Renal pelvis (tissue), 12 donors: ENCODE measurements at places on chromosomes 5 and 9. TPM values are rescaled to one million over a fixed set of nuclear protein-coding genes. Genes with fewer than 3 reads are reported as not detected.

DNA sequence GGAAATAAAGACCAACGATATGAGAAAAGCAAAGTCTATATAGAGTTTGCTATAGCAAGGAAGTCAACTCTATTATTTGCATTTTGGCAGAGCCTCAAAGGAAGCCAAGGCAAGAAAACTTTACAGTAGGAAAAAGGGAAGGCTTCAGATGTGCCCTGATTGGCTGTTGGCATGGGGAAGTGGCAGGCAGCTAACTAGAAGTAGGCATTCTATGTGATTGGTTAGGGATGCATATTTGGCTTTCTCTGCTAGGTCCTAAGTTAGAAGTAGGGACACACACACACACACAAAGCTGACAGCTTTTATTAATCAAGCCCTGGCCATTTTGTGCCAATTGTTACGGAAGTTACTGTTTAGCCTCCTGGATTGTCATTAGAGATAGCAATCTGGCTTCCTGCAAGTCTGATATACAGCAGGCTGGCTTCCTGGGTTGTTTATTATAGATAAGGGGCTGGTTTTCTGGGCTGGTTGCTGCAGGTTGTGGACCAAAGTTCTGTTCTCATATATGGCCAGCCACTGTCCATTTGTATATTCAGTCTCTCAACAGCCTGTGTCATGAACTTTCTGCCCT lies 308.1 kb upstream of the GRAMD2B start:
- no peak for DNase-seq

MRPS2 gene
- 59.1 TPM for polyA plus RNA-seq

GRCh38 chr5:150318613-150319483 lies 16.1 kb upstream of the ARSI start:
- no peak for DNase-seq

VAV2 gene
- polyA plus RNA-seq = 37.4 TPM

DNA sequence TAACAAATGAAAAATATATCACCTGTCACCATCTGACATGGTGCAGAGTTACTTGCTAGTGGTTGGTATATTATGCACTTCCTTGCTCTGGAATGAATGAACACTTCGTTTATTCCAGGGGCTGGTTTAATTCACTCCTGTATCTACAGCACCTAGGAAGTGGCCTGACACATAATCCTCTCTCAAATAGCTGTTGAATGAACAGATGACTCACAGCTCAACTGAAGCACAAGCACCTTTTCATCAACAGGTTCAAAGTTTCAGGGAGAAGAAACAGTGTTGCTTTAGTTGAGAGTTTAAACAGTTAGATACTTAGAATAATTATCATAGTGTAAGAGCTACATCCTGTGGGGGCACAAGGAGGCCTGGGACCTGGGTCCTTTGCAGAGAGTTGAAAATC lies 135.0 kb upstream of the DAP start:
- DNase-seq = no peak

DNA sequence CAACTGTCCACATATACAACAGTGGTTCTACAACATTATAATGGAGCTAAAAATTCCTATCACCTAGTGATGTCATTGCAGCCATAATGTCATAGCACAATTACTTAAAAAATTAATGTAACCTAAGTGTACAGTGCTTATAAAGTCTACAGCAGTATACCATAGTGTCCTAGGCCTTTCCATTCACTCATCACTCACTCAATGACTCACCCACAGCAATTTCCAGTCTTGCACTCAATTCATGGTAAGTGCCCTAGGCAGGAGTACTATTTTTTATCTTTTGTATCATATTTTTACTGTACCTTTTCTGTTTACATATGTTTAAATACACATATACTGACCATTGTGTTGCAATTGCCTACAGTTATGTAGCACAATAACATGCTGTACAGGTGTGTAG lies 9.6 kb upstream of the PUM3 start:
- DNase-seq = no peak

GRCh38 chr5:132807163-132807838 lies 5.8 kb upstream of the SOWAHA start:
- DNase-seq = no peak

GRCh38 chr5:17132444-17133083 lies 84.9 kb upstream of the BASP1 start:
- DNase-seq = peak; percentile 40

DNA sequence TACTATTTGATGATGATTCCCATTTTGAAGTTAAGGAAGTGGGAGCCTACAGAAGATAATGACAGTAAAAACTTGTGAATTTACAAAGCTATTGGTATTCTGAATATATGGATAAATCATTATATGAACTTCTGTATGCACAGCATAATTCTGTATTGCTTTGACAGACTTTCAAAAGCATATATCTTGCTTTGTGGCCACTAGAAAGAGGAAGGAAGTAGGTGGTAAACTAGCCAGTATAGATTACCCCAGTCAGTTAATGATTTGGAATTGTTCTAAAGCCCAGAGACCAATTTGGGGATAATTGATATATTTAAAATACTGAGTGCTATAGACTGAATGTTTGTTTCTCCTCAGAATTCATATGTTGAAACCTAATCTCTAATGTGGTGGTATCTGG lies 53.0 kb downstream of the NR2F1 start:
- DNase-seq = no peak

DNA sequence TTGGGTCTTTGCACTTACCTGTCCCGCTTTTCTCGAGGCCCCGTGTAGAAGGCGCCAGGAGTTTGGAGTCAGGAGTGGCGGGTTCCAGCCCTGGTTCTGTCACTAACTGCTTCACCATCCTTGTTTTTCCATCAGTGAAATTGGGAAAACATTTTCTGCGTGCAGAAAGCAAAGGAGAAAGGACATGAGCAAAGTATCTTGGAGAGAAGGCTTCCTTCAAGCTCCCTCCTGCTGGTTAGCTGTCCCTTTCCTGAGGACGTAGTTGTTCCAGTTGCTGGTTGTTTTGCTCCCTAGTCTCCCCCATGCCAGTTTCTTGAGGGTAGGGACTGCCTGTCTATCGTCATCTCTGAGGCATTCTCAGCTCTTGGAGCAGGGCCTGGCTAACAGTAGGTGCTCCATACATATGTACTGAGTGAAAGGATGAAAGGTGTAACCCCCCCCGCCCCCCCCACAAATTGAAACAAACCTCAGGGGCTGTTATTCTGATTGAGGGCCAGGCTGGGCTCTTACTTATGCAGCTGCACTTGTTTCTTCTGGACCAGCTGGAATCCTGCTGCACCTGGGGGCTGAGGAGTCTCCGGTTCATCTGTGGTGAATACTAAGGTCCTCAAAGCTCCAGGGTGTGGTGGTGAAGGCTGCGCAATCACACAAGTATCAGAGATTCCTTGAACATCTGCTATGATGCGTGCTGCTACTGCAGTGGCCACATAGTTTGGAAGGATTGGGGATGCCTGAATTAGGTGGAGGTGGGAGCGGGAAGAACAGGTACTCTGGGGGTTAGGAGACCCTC lies 1.0 kb downstream of the SMIM3 start:
- no peak for DNase-seq

DNA sequence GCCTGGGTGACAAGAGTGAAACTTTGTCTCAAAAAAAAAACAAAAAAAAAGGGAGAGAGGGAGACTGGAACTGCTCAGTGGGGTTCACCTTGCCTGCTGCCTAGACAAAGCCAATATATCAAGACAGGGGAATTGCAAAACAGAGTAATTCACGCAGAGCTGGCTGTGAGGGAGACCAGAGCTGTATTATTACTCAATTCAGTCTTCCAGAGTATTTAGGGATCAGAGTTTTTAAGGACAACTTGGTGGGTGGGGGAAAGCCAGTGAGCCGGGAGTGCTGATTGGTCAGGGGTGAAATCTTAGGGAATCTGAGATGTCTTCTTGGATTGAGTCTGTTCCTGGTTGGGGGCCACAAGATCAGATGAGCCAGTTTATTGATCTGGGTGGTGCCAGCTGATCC lies 25.6 kb upstream of the SPIN1 start:
- DNase-seq = no peak

WDR38 gene
- 0.44 TPM for polyA plus RNA-seq

GRCh38 chr5:173138707-173139106 lies 5.6 kb upstream of the BNIP1 start:
- DNase-seq = no peak
